ENCODE measurements at places on chromosomes 2 and 18.

- no peak for DNase-seq
Observed at GRCh38 chr2:71929482-71929772, 218.2 kb downstream of the CYP26B1 start.

DNA sequence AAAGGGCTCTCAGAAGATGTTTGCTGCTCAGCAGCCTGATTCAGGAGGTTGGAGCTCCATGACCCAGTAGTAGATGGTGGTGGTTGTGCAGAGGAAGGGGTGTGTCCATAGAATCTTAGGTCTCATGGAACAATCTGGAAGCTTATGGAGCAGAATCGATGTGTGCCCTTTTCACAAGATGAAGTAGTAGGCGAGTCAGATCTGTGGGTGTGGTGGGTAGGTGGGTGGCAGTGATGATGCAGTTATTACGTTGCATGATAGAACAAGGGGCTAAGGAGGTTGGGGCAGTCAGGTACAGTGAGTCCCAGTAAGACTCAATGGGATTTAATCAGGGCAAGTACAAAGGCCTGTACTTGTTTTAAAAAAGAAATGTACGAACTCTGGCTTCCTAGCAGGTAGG is 9.1 kb downstream of the TET3 start:
- no peak for DNase-seq

DNA sequence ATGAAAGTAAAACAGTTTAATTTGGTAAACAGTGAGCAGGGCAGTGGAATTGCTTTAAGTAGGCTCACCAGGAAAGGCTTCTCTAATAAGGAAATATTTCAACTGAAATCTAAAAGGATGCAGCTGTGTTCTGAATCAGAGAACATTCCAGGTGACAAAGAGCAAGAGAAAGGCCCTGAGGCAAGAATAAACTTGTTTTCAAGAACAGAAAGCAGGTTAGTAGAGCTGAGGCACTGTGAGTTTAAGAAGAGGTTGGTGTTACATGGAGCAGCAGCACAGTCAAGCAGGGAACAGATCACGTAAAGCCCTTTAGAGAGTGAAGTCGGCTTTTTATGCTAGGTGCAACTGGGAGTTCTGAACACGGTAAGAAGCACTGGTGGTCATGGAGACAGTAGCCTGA is 57.0 kb upstream of the SCN1A start:
- DNase-seq = no peak

- DNase-seq = no peak
Observed at GRCh38 chr2:145687442-145688134, 1167.7 kb upstream of the ZEB2 start.

DNA sequence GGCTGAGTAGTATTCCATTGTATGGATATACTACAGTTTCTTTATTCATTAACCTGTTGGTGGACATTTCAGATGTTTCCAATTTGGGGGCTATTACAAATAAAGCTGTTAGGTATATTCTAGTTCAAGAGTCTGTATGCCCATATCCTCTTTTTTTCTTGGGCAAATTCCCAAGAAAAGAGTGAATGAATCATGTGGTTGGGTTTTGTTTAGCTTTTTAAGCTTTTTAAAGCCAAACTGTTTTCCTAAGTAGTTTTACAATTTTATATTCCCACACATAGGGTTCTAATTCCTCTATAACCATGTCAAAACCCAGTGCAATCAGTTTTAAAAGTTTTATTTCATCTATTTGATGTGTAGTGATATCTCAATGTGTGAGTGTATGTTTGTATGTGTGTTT is 44.9 kb upstream of the BAZ2B start:
- no peak for DNase-seq

DNA sequence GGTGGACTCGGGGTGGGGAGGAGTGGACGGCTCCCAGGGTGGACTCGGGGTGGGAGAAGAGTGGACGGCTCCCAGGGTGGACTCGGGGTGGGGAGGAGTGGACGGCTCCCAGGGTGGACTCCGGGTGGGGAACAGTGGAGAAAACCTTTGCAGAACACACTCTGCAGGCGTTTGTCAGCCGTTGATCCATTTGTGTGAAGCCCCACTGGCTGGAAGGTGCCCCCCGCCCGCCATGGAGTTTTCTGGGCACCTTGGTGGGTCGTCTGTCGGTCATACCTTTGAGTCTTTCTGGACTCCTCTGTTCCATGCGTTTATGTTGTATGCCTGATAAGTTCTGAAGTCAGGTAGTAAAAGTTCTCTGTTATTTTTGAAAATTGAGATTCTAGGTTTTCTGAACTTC is 12.5 kb downstream of the CTDP1 start:
- no peak for DNase-seq

DNA sequence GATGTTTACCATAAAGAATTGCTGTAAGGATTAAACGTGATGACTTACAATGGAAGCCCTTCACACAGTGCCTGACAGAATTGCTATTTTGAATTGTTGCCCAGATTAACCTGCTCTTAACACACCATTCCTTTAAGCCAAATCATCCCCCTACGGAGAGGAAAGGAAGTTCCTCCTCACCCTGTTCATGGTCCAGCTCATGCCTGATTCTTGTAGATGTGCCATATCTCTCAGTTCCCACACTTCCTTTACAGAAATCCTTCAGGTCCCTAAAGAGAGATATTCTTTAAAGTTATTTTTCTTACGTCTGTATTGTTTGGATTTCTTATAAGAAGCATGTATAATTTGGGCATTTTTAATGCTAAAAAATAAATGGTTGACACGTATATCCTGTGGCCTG is 127.5 kb upstream of the DAPL1 start:
- no peak for DNase-seq

DNA sequence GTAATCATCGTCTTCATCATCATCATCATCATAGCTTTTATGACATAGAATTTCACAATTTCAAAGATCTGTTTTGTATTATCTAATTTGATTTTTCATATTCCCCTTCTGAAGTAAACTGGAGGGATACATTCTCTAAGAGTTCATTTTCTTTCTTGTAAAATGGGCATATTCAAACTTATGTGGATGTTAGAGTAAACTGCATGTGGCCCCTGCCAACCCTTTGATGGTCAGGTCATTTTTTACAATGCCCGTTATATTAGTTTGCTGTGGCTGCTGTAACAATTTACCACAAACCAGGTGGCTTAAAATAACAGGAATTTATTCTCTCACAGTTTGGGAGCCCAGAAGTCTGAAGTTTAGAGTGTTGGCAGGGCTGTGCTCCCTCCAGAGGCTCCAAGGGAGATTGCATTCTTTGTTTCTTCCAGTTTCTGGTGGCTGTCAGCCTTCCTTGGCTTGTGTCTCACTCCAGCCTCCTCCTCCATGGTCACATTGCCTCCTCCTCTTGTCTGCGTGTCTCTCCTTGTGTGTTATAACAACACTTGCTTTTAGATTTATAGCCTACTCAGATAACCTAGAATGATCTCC is 127.5 kb upstream of the MMADHC start:
- DNase-seq = no peak

GRCh38 chr2:148027822-148028221 is 6.9 kb downstream of the MBD5 start:
- DNase-seq = no peak

- DNase-seq = no peak
Observed at GRCh38 chr2:69538872-69539548, 101.8 kb upstream of the NFU1 start.

DNA sequence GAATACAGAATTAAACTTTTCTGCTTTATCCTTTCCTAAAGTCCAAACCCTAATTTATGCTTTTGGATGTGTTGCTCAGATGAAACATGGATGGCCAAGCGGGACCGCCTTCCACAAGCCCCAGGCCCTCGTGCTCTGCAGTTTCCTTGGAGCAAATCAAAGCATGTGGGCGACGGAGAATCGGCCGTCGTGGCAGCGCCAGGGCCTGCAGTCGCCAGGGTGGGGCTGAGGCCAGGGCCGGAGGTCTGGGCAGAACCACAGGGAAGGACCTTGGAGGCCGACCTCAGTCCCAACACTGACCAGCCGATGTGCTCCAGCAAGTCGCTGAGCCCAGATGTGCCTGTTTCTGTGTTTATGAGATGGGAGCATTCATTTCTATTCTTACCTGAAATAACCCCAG is 108.1 kb downstream of the MBP start:
- no peak for DNase-seq

DNA sequence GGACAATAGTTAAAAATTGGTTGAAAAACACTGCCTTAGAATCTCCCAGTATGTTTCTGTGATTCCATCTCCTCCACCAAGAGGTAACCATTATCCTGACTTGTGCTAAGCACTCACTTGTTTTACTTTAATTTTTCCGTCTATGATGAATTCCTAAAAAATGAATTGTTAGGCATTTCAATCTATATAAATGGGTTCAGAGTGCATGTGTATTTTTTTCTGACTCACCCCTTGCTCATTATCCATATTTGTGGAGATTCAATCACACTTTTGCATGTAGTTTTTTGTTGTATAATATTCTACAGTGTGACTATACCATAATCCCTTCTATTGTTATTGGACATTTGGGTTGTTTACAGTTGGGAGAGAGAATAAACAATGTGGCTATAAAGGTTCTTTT is 1.3 kb downstream of the NDUFB3 start:
- no peak for DNase-seq

DNA sequence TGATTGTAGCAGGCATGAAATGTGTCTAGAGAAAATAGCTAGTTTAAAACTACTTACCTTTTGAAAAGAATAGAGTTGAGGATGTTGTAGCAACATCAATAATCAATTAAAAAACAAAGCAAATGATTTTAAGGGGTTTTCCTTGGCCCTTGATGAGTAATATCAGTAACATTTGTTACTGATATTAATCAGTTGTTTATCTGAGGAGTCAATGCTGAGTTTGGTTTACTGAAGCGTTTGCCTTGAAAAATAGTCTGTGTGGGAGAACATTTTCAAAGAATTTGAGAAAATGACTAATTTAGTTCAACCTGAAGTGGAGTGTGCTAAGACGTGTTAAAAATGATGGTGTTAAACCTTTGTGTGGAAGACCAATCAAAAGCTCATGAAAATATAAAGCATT is 9.3 kb downstream of the PTH2R start:
- no peak for DNase-seq

- DNase-seq = peak; percentile 65
Observed at GRCh38 chr2:190627448-190628412, 21.2 kb upstream of the NAB1 start.

- DNase-seq = no peak
Observed at GRCh38 chr18:48797841-48798255, 152.9 kb downstream of the SMAD7 start.

DNA sequence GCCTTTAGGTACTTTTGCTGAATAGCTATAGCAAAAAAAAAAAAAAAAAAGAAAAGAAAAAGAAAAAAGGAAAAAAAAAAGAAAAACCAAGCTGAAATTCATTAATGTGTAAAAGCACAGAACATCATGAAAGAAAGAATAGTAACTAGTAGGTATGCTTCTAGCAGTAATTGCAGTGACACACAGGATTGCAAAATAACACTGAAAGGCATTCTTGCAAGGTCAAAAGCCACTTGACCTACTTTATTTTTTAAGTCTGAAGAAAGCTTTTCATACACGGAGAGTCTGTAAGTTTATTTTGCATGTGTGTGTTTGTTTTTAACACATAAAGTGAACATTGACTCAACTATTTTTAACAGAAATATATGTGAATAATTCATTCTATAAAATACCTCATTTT is 54.4 kb downstream of the DOK6 start:
- DNase-seq = no peak

- DNase-seq = no peak
Observed at GRCh38 chr18:38750751-38751150, 1185.2 kb upstream of the CELF4 start.

DNA sequence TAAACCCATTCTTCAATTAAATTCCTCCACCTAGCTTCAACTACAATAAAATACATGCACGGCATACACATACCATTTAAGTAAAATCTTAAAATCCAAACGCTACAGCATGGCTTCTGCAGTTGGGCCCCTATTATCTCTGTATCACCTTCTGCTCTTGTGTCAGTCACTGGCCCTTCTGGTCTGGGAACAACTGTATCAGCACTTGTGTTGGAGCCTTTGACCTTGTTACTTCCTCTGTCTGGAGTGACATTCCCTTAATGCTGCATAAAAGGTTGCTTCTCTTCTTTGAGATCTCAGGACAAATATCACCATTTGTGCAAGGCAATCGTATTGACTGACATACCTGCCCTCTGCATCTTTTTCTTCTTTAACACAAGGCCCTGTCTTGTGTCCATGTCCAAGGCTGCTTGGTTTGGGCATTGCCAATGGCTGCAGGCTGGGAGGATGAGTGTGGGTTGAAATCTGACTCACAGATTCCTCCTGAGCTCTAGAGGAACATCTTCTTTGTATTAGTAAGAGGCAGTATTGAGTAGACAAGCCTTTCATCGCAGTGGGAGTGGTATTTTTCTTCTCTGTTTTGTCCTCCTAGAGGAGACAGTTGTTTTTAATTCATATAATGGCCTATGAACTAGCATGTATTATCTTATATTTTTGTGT is 267.8 kb upstream of the TRIB2 start:
- DNase-seq = no peak

- no peak for DNase-seq
Observed at GRCh38 chr18:43887491-43887890, 610.2 kb upstream of the SYT4 start.

- DNase-seq = no peak
Observed at GRCh38 chr2:204645018-204645773, 99.9 kb downstream of the PARD3B start.

DNA sequence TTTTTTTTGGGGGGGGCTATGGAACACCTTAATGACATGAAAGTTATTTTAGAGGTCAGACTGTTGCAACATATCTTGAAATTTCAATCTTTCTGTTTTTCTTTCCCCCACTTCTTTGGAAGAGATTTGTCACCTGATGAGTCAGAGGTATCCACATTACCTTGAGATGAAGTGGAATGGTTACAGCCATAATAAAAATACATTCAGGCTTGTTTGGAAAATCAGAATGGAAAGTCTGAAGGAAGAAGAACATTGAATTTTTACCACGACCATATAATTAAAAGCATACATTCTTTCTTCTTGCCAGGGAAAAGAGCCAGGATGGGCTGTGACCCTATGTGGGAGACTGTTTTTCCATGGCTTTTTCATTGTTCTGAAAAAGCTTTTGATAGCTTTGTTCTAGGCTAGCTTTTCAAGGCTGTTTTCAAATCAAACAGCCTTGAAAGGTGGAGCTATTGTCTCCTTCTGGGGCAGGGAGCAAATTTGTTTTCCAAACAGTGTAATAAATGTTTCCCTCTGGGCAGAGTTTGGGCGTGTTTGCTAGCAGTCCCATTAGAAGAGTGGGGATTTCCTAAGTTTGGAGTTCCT is 2.3 kb upstream of the GTF3C3 start:
- no peak for DNase-seq

GRCh38 chr2:73851274-73851673 is 22.5 kb downstream of the STAMBP start:
- no peak for DNase-seq
